Activated T-helper 2 cell treated with anti-CD3 and anti-CD28 coated beads, Interferon-gamma antibody, Interleukin-2, Interleukin-4, amounts not matched to agents 10 μg/mL and 5 μg/mL and 100 μg/mL, durations not matched to agents 14 hours and 24 hours and 36 hours (primary cell): ENCODE measurements at places on chromosomes 7 and 10.
A peak's percentile ranks its signal among the peaks of the same experiment; 100 is the strongest.

- H3K27ac ChIP-seq: no peak overlapping the region
- no peak for DNase-seq
- H3K4me1 ChIP-seq: no peaks in the 10 kb centered on the region
- peaks cover 13% of the 10 kb centered on the region for H3K27me3 ChIP-seq
- H3K36me3 ChIP-seq: no peaks in the 10 kb centered on the region
- H3K4me3 ChIP-seq: no peak overlapping the region
These were observed 50.6 kb upstream of the STEAP4 start for GRCh38 chr7:88357294-88357693.

GRCh38 chr10:49748006-49748405, 14.1 kb downstream of the OGDHL start:
- H3K4me1 ChIP-seq: no peaks in the 10 kb centered on the region
- H3K4me3 ChIP-seq: no peak overlapping the region
- no peaks in the 10 kb centered on the region for H3K27me3 ChIP-seq
- no peak for DNase-seq

DNA sequence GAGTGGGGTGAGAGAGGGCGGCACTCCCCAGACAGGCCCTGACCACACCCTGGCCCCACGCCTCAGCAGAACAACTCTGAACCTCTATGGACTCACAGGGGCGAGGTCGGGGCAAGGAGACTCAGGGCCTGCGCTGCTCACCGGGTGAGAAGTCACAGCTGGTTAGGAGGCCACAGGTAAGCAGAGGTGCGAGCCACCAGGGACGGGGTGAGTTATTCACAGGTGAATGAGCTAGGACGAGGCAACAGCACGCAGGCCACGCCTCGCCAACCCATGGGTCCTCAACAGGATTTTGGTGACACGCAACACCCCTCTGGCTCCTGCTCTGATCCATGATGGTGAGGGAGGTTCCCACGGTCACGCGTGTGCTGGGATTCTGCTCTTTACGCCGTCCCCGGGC, 202.5 kb downstream of the ADARB2 start:
- no peak for DNase-seq
- no peaks in the 10 kb centered on the region for H3K36me3 ChIP-seq
- no peaks in the 10 kb centered on the region for H3K27me3 ChIP-seq
- H3K27ac ChIP-seq: no peak overlapping the region
- H3K4me1 ChIP-seq: no peaks in the 10 kb centered on the region
- H3K4me3 ChIP-seq: no peak overlapping the region

DNA sequence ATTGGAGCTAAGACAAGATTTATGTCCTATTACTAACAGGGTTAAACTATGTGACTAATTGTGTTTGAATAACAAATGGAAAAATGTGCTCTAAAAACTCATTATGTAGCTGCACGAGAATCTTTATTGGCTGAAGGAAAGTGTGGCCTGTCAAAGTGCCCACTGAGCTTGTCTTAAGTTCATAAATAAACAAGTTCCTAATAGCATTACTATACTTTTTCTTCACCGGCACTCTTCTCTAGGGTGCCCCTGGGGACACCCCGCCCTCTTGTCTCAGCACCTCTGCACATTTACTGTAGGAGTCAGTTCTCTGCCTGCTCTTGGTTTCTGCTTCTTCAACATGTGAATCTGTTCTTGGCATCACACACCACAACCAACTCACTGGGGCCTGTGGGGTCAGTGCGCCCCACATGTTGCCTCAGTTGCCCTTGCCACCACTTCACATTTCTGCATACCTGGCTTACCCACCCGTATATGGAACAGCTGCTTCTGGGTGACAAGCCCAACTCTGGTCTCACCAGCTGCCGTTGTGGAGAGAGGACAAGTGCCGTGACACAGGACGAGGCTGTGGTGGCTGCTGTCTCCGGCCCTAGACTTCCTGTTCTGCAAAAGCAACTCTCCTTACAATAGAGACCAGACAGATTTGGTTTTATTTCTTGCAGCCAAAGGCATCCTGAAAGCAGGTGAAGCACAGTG, 96.3 kb upstream of the DDC start:
- DNase-seq: no peak
- no peaks in the 10 kb centered on the region for H3K36me3 ChIP-seq
- H3K4me3 ChIP-seq: peak overlapping the region; percentile 22
- H3K4me1 ChIP-seq: peaks cover 62% of the 10 kb centered on the region
- H3K27me3 ChIP-seq: no peaks in the 10 kb centered on the region

GRCh38 chr10:4150676-4151075, 365.7 kb upstream of the KLF6 start:
- no peak overlapping the region for H3K4me3 ChIP-seq
- no peak overlapping the region for H3K27ac ChIP-seq
- no peaks in the 10 kb centered on the region for H3K36me3 ChIP-seq
- DNase-seq: no peak
